ENCODE measurements at places on chromosomes 7 and 10.

DNA sequence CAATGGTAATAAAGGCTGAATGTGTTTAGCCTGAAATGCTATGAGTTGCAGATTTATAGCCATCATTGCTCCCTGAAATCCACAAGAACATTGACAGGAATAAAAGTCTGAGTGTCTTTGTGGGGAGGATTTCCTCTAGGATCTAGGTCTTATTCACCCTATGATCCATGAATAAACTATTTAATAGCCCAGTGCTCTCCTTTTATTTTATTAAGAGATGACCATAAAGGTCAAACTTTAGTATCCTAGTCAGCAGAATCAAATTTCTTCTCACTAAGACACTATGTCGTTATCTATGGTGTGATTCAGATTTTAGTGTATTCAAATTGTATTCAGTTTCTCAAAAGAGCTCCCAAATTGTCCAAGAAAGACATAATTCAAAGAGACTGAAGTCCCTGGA, 67.8 kb upstream of the AKR1E2 start:
- no peak for DNase-seq

DNA sequence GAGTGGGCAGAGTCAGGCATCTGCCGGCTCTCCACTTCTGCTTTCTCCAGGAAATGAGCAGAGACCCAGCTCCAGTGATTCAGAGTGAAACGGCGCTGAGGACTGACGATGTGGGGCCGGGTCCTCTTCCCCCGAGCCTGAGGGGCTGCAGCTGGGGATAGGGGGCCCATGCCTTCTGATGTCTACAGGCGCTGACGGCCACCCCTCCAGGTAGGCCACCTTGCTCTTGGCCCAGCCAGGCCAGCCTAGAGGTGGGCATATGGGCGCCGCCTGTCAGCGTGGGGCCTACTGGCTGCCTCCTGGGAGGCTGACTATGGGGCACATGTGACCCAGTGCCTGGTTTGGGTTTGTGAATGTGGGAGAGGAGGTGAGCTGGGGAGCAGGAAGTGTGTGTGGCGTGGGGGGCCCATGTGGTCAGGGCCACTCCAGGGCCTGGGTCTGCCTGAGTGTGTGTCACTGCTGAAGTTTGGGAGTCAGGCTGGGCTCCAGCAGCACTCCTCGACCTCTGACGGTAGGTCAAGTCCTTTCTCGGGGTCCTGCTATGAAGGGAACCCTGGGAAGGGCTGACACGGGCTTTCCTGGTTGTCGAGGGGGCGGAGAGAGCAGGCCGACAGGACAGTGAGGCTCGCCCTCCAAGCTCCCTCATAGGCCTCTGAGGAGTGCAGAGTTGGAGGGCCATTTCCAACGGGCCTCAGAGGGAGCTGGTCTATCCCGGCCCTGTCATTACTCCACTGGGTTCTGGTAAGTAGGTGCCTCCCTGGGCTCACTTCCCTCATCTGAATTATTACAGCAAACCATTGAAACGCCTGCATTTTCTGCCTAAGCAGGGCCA, at the start of gene WDFY4:
Gene WDFY4, plus strand, starts transcription at position 82 of the 832 bp plus-strand sequence. CDS start 24,860 bp downstream, outside the sequence.
- DNase-seq, result no peak

GRCh38 chr7:18902892-18903291, 214.5 kb downstream of the TWIST1 start:
- DNase-seq, result no peak

GRCh38 chr10:77244746-77245145, 392.9 kb downstream of the KCNMA1 start:
- no peak for DNase-seq

DNA sequence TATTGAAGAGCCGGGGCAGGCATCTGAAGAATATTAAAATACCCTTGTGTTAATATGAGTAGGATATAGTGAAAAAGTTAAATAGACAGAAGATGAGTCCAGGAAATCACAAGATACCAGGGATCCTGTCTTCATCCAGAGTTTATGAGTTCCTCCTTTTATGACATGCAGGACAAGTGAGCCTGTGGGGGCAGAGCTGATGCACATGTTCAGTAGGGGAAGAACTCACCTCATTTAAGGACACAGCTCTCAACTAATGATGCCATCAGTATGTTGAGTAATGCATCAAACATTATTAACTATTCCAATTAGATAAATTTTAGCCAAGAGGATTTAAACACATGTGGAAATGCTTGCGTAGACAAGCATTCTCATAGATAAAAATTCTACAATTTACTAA, 435.8 kb upstream of the AKR1E2 start:
- no peak for DNase-seq

DNA sequence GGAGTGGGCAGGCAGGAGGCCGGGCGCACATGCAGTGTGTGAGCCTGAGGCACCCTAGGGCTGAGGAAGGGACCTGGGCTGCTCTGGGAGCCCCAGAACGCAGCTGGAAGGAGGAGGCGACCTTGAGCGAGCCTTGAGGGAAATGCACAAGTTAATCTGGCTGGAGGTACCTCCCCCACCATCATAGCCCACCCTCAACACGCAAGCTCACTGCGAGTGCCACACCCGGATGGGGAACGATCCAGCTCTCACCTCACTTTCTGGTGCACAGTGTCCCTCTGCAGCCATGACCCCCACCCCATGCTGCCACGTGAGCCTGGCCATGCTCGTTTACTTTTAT, 162.4 kb upstream of the PPP2R2D start:
- DNase-seq, result no peak

- no peak for DNase-seq
Observed at GRCh38 chr7:92641921-92642511, 51.8 kb upstream of the FAM133B start.

- no peak for DNase-seq
Observed at GRCh38 chr7:39461263-39461820, 104.9 kb upstream of the YAE1 start.

GRCh38 chr7:51045319-51046102, 262.8 kb upstream of the GRB10 start:
- no peak for DNase-seq

GRCh38 chr10:6176691-6177231, 26.0 kb upstream of the PFKFB3 start:
- DNase-seq, result no peak

GRCh38 chr10:47288236-47288635, 11.8 kb upstream of the GDF10 start:
- no peak for DNase-seq

DNA sequence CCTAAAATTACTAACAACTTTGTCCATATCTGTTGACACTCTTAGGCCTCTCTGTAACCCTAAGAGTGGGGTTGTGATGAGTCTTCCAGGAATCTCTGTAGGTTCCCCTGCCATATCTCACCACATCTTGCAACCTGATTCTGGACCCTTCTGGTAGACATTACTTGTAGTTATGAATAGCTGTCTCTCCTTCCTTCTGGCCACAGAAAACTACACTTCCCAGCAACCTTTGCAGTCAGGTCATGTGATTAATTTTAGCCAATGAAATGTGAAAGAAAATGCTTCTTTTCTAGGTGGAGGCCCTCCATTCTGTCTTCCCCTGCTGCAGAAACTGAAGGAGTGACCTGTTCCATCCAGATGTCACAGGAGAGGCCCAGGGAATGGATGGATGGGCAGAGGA, 147.6 kb upstream of the AOAH start:
- no peak for DNase-seq

DNA sequence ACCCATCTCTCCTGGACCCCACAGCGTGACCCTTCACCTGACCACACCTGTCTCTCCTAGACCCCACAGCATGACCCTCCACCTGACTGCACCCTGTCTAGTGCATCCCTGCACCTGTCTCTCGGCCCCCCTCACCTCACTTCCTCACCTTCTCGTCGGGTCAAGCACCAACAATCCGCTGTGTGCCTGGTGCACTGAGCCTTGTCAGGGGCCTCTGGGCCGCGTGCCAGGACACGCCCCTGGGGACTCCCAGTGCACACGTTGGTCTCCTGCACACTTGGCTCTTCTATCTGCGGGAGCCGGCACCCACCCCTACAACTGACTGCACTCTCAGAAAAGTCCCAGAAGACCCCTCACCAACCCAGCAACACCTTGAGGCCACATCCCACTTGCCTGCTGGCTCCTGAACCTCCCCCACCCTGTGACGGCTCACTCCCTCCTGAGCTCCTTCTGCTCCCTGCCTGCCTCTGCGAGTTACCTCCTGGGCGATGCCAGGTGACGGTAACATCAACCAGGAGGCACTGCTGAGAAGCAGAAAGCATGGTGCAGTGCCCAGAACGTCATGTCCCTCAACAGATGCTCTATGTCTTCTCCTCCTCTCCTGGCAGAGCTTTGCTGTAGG, 147.6 kb downstream of the DIP2C start:
- no peak for DNase-seq

GRCh38 chr7:15209429-15209828, 306.9 kb upstream of the DGKB start:
- DNase-seq, result no peak

GRCh38 chr7:74399006-74399405, 54.7 kb upstream of the GTF2IRD1 start:
- DNase-seq, result no peak

DNA sequence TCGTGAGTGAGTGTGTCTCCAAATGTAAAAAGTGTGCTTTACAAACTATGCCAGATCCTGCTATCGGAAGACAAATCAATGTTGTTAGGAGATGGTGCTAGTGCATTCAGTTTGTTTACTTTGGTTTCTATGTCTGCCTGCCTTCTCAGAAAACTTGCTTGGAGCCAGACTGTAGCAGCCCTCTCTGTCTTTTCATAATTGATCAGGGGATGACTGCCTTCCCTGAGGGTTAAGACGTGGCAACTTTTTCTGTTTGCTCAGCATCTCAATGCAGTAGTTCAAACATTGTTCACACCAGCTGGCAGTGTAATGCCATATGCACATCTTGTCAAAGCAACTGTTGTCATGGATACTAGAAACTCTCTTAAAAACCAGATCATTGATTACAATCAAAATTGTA, 118.5 kb downstream of the FOXP2 start:
- DNase-seq, result no peak

DNA sequence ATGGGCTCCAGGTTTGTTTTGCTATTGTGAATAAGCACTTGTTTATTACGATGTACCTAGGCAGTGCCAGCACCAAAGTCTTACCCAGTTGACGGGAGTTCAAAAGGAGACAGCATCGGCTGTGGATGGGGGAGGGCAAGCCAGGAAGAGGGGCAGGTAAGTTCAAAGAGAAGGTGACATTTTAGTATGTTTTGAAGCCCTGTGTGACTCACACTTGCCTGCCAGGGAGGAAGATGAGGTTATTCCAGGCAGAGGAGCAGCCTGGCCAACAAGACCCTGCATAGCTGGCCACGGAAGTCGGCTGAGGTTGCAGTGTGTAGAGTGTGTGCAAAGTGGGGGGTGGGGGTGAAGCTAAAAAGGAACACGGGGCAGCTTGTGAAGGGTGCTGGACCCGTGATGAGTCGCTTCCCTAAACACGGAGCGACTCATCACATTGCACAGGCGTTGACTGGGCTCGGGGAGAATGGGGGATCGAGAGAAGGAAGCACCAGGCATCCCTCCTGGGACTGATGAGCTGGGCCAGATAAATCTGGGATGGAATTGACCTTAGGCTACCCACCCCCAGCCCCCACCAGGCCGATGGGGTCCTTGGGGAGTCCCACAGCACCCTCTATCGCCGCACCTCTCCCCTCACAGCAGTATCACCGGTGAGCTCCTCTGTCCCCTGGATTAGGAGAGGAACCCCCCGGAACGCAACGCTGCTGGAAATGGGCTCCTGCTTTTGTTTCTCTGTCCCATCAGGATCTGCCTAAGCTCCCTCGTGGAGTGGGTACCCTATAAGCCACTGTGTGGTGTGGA, 97.9 kb upstream of the IKZF1 start:
- DNase-seq, result no peak

DNA sequence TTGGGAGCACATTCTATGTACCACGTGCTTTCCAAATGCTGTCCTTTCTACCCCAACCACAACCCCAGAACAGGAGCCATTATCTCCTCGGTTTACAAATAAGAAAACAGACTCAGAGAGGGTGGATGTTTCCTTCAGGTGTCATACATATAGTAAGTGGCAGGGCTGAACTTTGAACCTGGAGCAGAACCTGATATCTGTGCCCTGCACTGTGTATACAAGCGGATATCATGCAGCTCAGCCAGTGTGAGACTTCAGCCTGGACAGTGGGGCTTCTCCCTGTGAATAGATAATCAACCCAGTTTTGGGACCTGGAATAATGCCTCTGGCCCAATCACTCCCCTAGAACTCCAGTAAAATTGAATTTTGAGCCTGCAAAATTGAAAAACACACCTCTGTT, 341.1 kb downstream of the GRID1 start:
- no peak for DNase-seq

- DNase-seq, result no peak
Observed at GRCh38 chr7:50803359-50804337, 21.0 kb upstream of the GRB10 start.

DNA sequence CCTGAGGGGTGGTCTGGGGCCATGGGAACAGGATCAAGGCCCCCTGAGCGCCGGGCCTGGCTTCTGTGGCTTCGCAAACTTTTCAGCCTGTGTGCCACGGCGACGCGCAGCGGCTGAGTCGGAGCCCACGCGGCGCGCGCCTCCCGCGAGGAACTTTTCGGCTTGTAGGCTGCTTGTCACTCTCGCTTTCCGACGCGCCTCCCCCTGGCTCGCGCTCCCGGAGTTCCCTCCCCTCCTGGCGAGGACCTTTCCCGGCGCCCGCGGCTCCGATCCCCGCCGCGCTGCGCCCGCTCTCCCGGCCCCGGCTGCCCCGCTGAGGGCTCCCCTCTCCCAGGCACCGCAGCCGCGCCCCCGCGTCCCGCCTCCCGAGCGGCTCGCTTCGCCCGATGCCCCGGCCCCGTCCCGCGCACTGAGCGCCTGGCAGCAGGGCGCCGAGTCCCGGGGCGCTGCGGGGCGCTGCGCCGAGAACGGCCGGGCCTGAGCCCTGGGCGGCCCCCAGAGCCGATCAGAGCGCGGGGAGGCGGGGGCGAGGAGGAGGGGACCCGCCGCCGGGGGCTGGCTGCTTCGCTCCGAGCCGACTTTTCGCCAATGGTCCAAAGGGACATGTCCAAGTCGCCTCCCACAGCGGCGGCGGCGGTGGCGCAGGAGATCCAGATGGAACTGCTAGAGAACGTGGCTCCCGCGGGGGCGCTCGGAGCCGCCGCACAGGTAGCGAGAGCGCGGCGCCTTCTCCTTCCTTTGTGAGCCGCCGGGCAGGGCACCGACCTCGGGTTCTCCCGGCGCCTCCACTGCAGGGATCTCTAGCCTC, at the start of gene CACNB2:
Gene CACNB2, plus strand, starts transcription at position 276 of the 808 bp plus-strand sequence.
- no peak for DNase-seq

DNA sequence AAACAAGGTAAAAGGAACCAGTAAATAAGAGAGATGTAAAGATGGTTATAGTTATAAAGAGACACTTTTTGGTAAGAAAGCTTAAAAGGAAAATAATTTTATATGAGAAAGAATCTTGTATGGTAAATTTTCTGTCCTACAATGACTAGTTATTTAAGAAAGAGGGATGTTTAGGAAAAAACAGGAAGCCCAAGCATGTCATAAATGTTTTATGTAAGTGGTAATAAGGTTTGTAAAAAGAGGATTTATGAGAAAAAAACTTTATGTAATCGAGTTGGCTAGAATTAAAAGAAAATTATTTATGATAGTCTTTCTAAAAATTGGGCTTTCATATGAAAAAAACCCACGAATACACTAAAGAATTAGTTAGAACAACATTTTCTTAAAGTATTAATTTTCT, 34.2 kb upstream of the CREB3L2 start:
- DNase-seq, result no peak

DNA sequence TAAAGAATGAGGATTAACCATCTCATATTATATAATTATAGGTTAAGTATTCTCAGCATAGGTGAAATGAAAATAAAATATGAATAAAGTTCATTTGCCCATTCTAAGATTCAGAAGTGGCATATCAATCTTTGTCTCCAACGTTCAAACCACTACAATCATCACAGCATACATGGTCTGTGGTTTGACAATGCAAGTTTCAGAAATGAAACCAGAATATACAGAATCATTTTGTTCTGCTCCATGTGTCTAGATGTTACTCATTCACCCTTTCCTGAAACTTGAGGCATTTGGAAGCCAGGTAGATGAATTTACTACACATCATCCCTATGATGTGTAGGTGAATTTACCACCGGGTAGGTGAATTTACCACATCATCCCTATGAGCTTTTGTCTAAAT, 44.5 kb upstream of the PPP1R3A start:
- no peak for DNase-seq
